ENCODE measurements at places on chromosomes 1 and 21.

DNA sequence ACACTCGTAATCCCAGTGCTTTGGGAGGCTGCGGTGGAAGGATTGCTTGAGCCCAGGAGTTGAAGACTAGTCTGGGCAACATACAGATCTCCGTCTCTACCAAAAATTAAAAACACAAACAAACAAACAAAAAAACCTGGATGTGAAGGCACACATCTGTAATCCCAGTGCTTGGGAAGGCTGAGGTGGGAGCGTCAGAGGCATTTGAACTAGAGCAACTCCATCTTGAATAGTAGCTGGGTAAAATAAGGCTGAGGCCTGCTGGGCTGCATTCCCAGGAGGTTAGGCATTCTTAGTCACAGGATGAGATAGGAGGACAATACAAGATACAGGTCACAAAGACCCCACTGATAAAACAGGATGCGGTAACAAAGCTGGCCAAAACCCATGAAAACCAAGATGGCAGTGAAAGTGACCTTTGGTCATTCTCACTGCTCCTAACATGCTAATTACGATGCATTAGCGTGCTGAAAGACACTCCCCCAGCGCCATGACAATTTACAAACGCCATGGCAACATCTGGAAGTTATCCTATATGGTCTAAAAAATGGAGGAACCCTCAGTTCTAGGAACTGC is 33.2 kb upstream of the RD3 start:
- no peak for DNase-seq

GRCh38 chr1:177710696-177711620 is 258.9 kb downstream of the SEC16B start:
- no peak for DNase-seq

- DNase-seq = no peak
Measured at GRCh38 chr1:188122646-188123045, 1293.9 kb downstream of the PLA2G4A start.

GRCh38 chr1:58310469-58310868 is 236.1 kb downstream of the OMA1 start:
- no peak for DNase-seq

DNA sequence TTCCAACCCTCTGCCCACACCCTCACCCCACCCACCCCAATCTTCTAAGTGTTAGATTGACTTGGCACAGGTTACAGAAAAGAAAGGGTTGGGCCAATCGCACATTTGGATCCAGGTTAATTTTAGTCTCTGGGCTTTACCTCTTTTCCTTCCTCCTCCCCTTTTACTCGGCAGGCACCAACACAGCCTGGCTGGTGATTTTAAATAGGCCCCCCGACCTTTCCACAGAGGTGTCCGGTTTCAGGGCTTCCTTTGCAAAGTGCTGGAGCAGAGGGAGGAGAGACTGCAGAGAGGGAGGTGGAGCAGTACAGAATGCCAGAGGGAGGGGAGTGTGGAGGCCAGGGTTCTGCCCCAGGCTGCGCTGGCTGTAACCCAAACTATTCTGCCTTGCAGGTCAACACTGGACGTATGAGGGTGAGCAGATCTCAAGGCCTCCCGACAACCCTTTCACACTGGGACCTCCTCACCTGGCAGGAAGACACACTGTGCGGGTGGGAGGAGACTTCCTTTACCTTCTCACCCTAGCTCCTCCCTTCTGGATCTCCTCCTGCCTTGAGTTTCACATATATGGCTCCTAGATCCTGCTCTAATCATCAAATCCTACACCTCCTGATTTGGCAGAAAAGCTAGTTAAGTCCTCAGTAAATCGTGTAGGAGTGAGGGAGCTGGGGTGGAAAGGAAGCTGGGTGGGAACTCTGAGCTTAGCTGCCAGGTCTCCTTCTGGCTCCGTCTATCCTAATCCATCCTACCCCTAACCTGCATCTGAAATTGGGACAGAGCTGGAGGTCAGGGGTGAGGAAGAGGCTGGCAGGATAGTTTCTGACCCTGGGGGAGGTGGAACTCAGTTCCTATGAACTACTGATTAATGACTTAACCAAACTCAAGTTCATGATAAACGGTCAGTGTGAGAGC is 2.4 kb downstream of the CA14 start:
- DNase-seq = no peak

All from DMS53 (cell line).